Activated T-cell treated with anti-CD3 and anti-CD28 coated beads, Interleukin-2, amount 50 U/mL, for 72 hours (primary cell): ENCODE measurements at places on chromosomes 13 and 19. TPM values are rescaled to one million over a fixed set of nuclear protein-coding genes. Genes with fewer than 3 reads are reported as not detected.

DNA sequence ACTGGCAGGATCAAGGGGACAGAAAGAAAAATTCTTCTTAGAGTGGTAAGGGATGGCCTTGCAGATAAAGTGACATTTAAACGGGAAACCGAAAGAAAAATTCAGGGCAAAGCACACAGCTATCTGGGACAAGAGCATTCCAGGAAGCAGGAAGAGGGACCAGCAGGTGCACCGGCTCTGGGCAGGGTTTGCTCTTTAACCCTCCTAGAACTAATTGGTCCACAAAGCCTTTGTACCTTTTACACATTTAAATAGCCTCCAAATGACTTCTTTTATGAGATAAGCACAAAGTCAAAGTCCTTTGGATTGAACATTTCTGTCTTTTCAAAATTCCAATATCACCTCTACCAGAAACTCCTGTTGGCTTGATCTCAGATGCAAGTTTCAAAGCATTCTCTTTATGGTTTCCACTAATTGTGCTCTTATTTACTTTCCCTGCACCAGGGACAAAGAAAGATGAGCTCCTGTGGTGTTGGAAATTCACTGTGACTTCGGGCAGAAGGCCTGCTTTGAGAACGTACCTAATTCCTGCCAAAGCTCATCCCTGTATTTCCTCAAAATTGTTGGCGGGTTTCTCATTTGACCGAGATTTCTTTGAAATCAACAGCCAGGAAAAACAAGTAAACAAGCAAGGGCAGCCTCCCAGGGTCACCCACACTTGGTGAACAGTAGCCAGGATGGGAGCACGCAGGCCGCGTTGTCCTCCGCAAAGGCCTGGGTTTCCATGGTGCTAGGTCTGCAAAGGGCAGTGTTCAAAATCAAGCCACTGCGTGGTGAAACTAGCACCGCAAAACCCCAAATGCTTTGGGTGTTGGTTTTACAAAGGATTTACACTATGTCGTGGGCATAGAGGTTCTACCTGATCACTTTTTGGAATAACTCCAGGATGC, 98.6 kb downstream of the IRS2 start:
- DNase-seq: no peak

GRCh38 chr19:10104665-10105508, 1.3 kb upstream of the PPAN start:
- DNase-seq: peak; percentile 89

- no peak for DNase-seq
These were observed 21.8 kb upstream of the ARGLU1 start for GRCh38 chr13:106589716-106590115.

SERPINE3 gene
- not detected for total RNA-seq

GRCh38 chr13:46639033-46639981, 86.3 kb downstream of the LRCH1 start:
- DNase-seq: no peak

- DNase-seq: no peak
These were observed 194.1 kb downstream of the TDRD3 start for GRCh38 chr13:60590800-60591747.

GRCh38 chr13:95184317-95184716, 116.9 kb downstream of the ABCC4 start:
- peak; percentile 32 for DNase-seq

DNA sequence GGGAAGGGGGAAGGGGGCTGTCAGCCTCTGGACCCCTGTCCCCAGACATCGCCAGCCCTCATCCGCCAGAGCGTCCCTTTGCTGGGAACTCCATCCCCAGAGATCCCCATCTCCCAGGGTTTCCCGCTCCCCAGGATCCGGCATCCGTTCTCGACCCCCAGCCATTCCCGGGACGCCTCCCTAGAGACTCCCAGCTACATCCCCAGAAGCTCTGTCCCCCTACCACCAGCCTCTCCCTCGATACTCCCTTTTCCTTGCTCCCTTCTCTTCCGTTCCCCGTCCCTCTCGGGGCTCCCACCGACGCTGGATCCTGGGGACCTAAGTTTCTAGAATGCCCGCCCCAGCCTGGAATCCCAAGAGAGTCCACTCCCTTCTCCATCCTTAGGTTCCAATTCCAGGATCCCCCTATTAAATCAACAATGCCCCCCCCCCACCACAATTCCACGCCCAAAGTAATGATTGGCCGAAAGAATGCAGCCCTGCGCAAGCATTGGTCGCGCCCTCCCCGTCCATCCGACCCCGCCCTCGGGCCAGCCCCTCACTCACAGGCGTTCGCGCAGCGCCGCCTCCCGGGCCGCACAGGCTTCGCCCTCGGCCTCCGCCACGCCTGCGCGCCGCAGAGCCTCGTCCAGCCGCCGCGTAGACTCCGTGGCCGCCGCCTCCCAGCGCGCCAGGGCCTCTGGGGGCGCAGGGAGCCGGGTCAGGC, 3.2 kb downstream of the CCDC194 start:
- DNase-seq: peak; percentile 95

IQCN gene
- total RNA-seq: 2.2 TPM

AMH gene
- 10.0 TPM for total RNA-seq

DNA sequence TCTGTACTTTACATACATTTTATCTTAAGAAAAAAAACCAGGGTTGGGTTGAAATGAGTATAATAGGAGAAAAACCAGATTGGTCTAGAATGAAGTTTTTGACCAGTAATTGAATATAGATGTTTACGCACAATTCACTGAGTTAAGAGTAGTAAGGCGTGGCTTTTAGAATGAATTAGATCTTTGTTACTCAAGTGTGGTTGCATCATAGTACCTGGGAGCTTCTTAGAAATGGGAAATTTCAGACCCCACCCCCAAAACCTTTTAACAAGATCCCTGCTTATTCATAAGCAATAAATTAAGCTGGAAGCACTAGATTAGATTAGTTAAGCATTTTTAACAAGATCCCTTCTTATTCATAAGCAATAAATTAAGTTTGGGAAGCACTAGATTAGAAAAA, 28.7 kb upstream of the LMO7 start:
- DNase-seq: no peak

KIR2DL3 gene
- total RNA-seq: not detected

TMEM147 gene
- 79.0 TPM for total RNA-seq

DNA sequence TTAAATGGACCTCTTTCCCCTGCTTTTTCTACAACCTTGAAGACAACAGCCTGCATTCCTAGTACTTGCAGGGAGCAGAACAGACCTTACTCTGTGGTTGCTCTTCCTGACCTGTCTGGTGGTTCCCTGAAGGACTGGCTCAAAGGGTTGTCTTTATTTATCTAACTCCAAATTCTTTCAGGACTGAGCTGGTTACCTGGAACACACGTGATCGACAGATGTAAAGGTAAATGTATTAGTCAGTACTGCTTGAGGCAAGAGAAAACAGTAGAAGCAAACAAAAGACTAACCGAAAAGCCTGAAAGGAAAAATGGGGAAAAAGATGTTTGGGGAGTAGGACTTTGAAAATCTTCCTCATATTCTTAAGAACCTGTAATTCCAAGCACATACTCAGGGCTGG, 17.9 kb downstream of the ZNF558 start:
- DNase-seq: no peak

GRCh38 chr13:82766732-82767321, 1115.4 kb downstream of the SLITRK1 start:
- no peak for DNase-seq

ZNF468 gene
- total RNA-seq: 16.2 TPM

GRCh38 chr13:36717966-36718545, 44.2 kb downstream of the SERTM1 start:
- DNase-seq: no peak

GRCh38 chr19:58498316-58499020, 13.3 kb downstream of the SLC27A5 start:
- DNase-seq: no peak

DNA sequence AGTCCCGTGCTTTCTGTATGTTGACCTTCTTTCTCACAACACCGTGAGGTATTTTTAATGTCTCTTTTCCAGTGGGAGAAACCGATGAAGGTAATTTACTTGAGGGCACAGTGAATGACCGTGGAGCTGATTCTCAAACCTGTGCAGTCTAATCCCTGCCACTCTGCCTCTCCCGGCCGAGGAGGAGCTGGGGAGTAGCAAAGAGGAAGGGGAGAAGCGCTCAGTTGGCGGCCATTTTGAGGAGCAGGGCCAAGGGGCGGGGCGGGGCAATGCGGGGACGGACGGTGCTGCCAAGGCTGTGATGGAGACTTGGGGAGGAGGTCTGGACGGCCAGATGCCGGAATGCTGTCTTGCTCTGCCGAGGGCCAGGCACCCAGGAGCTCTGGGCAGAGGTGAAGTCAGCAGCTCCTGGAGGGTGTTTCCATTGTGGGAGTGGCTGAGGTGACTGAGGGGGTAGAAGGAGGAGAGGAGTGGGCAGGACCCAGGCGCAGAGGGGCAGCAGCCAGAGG, 12.4 kb upstream of the RANBP3 start:
- no peak for DNase-seq

ZNF737 gene
- 19.3 TPM for total RNA-seq

DNA sequence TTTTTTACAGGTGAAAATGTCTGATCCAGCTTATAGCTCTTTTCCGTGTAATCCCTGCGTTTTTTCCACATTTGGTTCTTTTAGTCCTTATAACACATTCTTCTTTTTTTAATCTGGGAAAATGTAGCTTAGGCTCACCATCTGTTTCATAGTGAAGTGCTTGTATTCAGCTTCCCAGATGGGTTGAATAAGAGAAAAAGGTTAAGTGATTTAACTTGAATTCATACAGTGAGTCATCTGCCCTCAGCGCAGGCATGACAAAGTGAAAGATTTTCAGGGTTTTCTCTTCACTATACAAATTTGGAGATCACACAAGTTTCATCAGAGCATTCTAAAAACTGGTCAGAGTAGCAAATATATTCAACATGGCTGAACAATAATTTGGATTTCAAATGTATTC, 224.8 kb downstream of the SPRY2 start:
- no peak for DNase-seq

CLEC17A gene
- 0.46 TPM for total RNA-seq

OR10H1 gene
- total RNA-seq: not detected

ATP8B3 gene
- 12.8 TPM for total RNA-seq

DNA sequence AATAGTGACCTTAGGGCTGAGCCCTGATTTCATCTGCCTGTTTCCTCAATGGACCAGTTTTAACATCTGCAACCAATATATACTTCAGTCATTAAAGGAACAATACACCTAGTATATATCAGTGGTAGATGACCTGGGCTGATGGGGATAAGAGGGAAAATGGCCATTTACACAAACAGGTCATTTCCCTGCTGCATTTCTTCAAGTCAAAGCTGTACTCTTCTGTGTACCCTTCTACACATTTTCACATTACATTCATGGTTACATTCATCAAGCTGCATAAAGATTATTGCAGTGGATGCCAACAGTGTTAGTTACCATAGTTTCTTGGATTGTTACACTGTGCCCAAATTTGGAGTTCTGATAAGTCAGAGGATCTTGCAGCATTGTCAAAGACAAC, 81.2 kb upstream of the RAP2A start:
- DNase-seq: no peak

DNA sequence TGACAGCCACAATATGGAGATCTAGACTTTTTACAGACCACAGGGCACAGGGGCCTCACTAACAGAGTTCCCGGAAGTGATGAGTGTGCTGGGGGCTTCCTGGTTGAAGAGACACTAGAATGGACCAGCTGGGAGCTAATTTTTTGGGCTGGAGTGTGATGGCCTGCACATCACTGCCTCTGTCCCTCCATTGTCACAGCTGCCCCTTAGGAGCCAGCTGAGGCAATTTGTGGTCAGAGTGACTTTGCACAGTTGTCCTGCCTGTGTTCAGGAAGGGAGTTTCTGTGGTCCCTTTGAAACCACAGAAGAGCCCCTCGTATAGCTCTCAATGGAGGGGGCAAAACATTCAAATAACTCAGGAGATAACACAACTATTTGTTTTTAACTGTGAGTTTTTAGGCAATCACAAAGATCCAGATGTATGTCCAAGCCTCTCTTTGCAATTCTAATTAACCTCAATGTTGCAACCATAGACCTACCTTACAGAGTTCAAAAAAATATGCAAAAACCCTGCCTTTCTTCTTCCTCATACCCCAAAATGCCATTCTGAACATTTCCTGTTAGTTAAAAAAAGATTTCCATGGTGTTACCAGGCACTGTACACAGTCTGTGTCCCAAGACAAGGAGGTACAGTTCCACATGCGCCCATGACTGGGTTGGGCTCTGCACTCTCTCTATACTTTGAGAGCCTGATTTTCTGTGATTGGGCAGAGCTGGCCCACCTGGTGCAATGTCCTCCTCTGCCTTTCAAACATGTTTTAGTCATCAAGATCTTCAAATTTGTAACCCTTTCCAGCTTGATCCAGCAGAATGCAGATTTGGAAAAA, 2.4 kb downstream of the ALOX5AP start:
- peak; percentile 34 for DNase-seq

- DNase-seq: no peak
These were observed 81.6 kb upstream of the CSNK1A1L start for GRCh38 chr13:37187105-37187504.

GRCh38 chr13:49446473-49446872, 2.4 kb downstream of the SETDB2 start:
- DNase-seq: no peak

DNA sequence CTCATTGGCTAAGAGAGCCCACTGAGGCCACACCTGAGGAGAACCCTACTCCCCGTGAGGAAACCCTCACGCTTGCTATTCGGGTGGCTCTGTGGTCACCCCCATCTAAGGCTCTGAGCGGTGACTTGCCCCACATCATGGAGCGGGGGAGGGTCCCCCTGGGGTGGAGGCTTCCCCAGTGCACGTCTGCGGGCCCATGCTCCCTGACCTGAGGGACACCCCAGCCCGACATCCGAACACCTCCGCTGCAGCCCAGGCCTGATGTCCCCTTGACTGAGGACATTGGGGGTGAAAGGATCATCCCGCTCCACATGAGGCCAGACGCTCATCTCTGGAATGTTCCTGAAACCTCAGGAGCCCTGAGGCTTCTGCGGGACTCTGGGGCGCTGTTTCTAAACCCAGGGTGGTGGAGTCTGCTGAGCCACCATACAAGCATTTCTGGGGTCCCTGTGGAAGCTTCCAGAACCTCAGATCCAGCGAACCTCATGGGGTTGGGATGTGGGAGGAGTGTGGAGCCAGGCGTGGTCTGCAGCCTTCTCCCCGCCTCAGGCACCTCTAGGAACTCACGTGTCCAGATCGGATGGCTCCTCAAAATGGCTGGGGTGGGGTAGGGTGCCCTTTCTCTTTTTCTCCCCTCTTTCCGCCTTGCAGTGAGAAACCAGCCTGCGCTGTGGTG, 19.9 kb downstream of the TMED1 start:
- no peak for DNase-seq

DNA sequence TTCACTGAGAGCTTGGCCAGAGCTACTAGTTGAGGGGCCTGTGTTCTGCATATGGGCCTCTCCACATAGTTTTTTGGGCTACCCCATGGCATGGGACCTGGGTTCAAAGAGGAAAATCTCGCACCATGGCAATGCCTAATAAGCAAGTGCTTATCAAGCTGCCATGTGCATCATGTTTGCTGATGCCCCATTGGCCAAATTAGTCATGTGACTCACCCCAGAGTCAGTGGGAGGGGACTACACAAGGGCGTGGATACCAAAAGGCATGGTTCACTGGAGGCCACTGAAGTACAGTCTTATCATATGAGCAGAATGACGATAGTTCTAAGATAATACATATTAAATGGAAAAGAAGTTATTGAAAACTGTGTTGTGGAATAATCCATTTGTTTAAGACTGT, 214.8 kb downstream of the LMO7 start:
- no peak for DNase-seq

GRCh38 chr13:79392882-79393563, 13.0 kb downstream of the RBM26 start:
- peak; percentile 38 for DNase-seq

PROZ gene
- not detected for total RNA-seq

TJP3 gene
- total RNA-seq: 1.7 TPM
